Fibroblast of villous mesenchyme (primary cell): ENCODE measurements at places on chromosomes 11 and 22. TPM values are rescaled to one million over a fixed set of nuclear protein-coding genes. Genes with fewer than 3 reads are reported as not detected.

DNA sequence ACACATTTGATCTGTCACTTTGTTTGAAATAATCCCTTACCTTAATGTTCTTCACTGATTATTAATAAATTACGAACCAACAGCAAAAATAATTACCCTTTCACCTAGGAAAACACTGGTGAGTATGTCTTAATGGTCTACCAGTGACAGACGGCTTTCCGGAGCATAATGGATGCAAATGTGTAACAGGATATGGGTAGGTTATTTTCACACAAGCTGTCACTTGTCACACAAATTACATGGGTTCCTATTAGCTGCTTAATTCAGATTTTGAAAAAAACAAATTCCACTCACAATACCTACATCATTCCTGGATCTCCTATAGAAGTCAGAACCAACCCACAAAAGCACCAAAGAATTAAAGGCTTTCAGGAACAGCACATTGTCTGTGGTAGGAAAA, 127.9 kb downstream of the WT1 start:
- DNase-seq, result no peak

KCNQ1 gene
- total RNA-seq, result not detected in 2 replicates

DNA sequence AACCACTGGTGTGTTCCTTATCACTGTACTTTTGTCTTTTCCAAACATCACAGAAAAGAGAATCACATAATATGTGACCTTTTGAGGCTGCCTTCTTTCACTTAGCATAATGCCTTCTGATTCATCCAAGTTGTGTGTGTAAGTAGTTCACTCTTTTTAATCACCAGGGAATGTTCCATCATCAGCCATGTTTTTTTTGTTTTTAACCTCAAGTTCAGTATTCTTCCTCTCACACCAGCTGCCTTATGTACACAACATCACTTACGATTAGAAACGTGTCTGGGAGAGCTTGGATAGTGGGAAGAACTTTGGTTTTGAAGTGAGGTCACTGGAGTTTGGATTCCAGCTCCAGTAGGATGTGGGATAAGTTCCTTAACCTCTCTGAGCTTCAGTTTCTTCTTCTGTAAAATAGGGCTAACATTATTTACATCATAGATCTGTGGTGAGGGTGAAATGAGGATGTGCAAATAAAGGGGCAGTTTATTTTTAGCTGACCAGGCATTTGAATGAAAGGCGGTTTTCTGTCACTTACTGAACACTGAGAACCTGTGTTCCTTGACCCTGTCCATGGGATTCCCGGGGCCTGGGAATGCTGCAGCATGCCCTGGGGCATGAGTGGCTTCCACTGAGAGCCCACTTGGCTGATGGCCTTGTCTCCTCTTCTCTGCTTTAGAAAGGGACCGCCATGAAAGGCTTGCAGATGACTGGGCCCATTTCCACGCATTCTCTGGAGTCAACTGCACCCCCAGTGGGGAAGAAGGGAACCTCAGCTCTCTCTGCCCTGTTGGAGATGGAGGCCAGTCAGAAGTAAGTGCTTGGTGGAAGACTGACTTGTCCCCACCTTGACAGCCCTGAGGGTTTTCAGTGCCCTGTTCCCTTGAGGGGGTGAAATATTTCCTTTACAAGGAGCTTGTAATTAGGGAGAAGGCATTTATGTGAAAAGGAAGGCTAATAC, 92.6 kb downstream of the DEPDC5 start:
- DNase-seq, result peak; percentile 92

DNA sequence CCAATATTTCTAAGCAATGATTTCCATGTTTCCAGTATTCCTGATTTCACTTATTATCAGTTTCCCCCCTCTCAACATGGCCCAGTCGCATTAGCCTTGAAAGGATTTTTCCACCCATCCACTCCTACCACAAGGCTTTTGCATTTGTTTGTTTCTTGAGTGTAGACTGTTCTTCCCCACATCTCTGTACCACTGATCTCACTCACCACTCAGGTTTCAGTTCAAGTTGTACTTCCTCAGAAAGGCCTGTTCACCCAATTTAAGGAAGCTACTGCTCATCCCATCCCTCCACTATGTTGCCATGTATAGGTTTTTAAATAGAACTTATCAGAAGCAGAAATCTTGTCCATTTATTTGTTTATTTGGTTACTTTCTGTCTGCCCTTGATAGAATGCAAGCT, 472.3 kb downstream of the FAM181B start:
- DNase-seq, result no peak

C22orf42 gene
- not detected in 2 replicates for total RNA-seq

DNA sequence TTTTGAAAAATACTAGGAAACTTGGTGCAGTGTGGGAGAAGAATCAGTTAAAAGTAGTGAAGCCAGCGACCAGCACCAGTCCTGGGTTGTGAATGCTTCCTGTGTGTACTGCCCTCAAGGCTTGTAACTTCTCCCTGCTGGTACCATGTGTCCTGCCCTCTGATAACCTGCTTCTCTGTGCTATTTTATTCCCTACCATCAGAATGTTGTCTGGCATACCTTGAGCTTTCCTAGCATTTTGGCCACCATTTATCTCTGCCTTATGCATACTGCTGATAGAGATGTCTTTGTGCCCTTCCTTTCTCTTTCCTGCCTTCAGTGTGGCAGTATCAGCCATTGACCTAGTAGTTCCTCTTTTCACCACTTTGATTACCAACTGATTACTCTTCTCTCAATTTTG, 2.0 kb downstream of the GTF2H1 start:
- DNase-seq, result no peak

- no peak for DNase-seq
These were observed 7.8 kb upstream of the NOX4 start for GRCh38 chr11:89498845-89499448.

- no peak for DNase-seq
These were observed 12.9 kb downstream of the GAL3ST1 start for GRCh38 chr22:30561402-30562189.

SOX6 gene
- total RNA-seq, result 12.9 and 22.0 TPM in 2 replicates

DNA sequence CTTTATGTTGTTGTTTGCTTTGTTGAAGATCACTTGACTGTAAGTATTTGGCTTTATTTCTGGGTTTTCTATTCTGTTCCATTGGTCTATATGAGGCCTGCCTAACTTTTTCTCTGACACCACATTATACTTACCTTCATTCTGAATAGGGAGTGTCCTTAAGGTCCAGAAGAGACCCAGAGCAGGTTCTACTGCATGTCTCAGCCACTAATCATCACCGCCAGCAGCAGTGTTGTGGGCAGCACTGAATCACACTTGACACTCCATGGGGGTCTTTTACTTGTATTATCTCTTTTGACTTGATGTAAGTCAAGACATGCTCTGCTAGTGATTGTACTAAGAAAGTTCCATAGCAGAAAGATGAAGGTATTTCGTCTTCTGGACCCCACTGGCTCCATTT, 274.9 kb downstream of the TENM4 start:
- no peak for DNase-seq

GRCh38 chr22:42562684-42563083, 8.9 kb downstream of the SERHL2 start:
- no peak for DNase-seq

- no peak for DNase-seq
These were observed 122.3 kb downstream of the KCNQ1 start for GRCh38 chr11:2567026-2567671.

GRCh38 chr11:113505541-113506375, 30.6 kb upstream of the DRD2 start:
- DNase-seq, result no peak

DNA sequence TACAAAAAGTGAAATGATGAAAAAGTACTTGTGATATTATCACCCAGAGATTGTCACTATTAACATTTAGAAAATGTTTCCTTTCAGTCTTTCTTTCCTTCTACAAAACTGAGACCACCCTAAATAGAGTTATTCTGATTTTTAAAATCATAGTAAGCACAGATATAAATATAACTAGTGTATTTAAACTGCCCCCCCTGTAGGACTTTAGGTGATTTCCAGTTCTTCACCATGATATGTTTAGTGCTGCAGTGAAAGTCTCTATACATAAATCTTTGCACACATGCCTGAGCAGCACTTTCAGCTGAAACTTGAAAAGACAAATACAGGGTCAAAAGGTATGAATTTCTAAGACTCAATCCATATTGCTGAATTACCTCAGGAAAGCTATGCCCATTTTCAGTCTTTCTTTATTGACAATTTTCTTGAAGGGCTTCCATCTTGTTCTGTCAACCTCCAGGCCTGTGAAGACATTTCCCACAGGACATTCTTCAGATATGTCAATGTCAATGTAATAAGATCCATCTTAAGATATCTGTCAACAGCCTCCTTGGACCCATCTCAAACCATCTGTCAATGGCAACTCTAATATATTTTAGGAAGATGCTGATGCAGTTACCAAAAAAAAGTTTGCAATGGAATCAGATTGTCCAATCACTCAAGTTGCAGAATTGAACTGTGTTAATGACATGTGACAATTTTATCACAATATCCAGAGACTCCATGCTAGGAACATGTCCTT, 30.8 kb upstream of the LDLRAD3 start:
- no peak for DNase-seq

DNA sequence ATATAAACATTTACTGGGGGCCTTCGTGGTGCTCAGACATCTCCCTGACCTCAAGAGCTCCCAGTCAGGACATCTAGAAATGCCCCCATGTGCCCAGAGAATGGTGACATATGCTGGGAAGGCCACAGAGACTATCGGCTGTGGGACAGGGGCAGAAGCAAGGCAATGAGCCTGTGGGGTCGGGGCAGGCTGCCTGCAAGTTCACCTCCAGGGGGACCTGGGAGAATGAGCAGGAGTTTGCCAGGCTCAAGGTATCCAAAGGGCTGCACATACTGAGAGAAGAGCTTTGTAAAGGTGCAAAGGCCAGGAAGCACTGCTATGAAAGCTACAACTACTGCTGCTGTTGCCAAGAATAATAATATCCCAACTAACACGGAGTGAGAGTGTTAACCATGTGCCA, 233.9 kb downstream of the TENM4 start:
- DNase-seq, result no peak

APOA5 gene
- total RNA-seq, result not detected in 2 replicates

DNA sequence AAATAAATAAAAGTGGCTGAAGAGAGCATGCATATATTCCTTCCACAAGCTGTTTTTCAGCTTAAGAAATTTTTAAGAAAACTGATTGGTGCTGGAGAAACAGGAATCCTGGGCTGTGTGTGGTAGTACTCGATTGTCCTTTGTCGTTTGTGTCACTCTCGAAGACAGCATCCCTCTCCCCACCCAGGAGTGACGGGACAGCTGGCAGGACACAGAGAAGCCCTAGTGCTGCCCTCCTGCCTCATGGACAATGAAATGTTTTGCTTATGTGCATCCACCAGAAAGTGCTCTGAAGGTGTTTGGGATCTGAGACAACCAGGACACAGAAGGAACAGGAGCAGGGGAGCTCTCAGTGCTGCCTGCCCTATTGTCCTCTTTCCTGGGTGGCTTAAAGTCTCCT, 12.8 kb downstream of the PLAAT4 start:
- DNase-seq, result no peak

DNA sequence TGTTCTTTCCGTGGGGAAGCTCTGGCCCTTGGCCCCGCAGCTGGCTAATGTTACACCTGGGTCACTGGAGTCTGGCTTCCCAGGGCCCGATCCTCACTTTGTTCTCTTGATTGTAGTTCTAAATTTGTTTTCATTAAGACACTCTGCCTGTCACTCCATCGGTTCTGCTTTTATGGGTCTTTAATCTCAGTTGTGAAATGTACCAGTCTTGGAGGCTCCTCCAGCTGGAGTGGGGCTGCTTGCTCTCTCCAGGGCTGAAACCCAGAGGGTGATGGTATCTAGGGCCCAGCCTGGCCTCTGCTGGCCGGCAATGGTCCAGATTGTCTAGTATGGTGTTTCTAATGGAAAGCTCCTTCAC, 352.9 kb downstream of the TENM4 start:
- peak; percentile 37 for DNase-seq

RTN4RL2 gene
- total RNA-seq, result not detected in 2 replicates

DNA sequence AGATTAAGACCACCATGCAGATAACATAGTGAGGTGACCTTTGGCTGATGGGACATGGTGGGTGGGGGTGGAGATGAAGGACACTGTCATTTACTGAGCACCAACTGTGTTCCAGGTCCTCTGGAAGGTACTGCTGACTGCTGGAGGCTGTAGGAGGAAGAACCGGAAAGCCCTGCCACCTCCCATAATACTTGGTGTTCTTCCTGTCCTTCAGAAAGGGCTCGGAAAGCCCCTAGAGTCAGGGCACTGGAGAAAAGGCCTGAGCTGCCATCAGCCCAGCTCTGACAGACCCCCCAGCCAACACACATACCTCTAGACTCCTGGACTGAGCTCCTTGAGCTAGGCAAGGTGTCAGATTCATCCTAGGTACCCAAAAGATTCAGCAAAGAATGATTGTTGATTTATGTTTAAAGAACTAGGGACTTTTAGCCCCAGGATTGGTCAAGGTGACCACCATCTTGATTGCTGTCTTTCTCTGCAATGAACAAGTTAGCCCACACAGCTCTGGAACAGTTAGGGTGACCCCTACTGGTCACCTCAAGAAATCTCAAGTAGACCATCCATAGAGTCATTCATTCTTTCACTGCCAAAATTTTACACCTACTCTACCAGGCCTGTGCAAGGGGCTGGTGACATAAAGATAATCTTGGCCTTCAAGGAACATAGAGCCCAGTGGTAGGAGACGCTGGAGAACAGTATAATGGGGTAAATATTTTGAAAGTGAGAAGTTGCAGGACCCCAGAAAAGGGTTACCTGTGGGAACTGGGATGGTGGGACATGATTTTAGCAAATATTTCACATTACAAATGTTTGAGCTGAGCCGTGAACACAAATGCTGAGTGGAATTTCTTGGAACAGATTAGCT, 39.4 kb downstream of the IRAG1 start:
- DNase-seq, result peak; percentile 48

DNA sequence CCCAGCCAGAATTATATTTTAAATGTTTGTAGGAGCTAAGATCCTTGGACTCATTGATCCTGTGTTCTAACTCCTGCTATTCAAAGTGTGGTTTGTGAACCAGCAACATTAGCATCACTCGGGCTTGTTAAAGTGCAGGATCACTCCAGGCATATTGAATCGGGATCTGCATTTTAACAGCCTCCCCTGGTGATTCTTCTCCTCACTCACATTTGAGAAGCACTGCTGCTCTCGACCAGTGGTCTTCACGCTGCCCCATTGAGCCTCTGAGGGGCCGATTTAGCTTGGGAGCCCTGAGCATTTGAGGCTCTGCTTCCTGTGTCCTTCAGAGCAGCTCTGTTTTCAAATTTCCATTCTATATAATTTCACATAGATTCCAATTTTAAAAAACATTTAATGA, 10.9 kb downstream of the MADD start:
- DNase-seq, result no peak
